G401 (cell line): ENCODE measurements at places on chromosomes 6 and 20. TPM values are rescaled to one million over a fixed set of nuclear protein-coding genes. Genes with fewer than 3 reads are reported as not detected.
A peak's percentile ranks its signal among the peaks of the same experiment; 100 is the strongest.

DNA sequence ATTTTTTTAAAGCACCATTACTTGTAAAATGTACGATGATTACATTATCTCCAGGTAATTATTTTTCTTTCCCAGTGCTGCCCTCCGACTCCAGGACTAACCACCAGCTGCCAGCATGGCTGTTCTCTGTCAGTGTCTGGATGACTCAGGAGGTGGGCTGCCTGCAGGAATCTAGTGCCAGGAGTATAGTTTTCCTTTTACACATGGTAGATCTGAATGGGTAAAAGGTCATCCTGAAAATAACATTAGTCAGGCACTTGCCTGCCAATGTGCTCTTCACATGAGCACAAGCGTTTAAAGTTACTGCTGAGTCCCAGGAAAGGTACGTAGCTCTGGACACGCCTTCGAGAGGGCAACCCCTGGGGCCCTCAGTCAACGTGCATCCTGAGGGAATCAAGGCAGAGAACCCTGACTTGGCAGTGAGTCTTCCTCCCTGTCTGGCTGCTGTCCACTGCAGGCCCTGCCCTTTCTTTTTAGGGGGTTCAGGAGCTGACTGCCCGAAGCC, 2.4 kb downstream of the DYNLT1 start:
- no peak for DNase-seq

- DNase-seq = no peak
These were observed 314.3 kb upstream of the QKI start for GRCh38 chr6:163100259-163100658.

- peak; percentile 92 for DNase-seq
These were observed 105.8 kb upstream of the TRAF3IP2 start for GRCh38 chr6:111711476-111711875.

- no peak for DNase-seq
These were observed 49.6 kb upstream of the CCDC28A start for GRCh38 chr6:138724015-138724414.

POPDC3 gene
- total RNA-seq = 36.4 and 37.8 TPM in 2 replicates

SNX21 gene
- total RNA-seq = 26.5 and 45.6 TPM in 2 replicates

DYNLT2 gene
- 0.37 and 1.6 TPM in 2 replicates for total RNA-seq

ZNF343 gene
- 7.6 and 11.3 TPM in 2 replicates for total RNA-seq

C20orf141 gene
- not detected in 2 replicates for total RNA-seq

MYCT1 gene
- total RNA-seq = not detected in 2 replicates
